ENCODE measurements at places on chromosomes 7 and 10.

- DNase-seq, result no peak
Observed at GRCh38 chr7:33832271-33832721, 73.0 kb upstream of the BMPER start.

DNA sequence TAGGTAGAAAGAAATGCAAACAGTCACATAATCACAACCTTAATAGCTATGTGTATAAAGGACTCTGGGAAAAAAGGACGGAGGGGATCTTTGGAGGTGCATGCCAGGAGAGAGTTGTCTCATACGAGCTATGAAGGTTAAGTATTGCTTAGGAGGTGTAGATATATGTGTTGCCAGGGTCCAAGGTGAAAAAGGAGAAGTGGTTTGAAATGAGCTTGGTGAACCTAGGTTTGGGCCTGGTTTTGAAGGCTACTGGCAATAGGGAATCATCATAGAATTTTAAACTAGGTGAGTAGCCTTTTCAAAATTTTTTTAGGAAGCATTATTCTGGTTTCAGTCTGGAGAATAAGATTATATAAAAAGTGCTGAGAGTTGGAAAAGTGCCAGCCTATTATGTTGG lies 336.8 kb downstream of the AUTS2 start:
- DNase-seq, result no peak

DNA sequence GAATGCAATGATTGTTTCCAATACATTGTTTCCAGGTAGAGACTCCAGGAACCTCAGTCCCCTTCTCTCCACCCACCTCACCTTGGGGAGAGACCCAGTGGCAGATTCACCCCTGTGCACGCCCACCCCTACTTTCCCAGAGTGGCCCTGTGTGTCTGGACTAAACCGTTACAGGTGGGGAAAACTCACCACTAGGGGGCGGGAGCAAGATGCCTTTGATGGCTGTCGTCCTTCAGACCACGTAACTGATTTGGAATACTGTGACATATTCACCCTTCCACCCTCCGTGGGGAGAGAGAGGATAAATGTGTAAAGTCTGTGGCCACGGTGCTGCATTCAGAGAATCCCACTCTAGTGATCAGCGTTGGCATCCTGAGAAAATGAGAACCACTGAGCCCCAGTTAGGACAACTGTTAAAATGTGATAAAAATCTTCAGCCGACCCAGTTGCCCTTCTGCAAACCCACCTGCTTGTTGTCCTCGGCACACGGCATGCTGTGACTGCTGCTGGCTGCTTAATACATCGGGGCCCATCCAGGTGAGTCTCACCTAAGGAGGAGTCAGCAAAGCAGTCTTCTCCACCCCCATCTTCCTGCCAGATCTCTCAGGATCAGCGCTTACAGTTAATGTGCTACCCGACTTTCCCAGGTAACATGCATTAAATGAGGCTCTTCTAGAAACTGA lies 41.5 kb upstream of the NMT2 start:
- peak; percentile 35 for DNase-seq

DNA sequence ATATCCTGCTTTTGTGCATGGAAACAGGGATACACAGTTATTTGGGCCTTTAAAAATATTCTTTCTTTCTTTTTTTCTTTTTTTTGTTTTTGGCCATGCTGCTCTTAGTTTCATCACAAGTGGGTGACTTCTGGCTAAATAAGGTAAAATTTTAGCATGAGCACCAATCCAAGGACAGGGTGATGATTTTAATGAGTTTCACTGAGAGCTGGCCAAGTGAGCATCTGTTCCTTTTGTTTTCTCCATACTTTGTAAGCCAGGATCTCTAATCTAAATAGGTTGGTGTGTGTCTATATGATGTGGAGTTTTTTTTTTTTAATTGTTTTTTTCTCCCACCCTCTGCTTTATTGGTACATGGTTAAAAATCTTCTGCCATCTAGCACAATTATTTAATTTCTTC lies 106.8 kb downstream of the POLL start:
- no peak for DNase-seq

DNA sequence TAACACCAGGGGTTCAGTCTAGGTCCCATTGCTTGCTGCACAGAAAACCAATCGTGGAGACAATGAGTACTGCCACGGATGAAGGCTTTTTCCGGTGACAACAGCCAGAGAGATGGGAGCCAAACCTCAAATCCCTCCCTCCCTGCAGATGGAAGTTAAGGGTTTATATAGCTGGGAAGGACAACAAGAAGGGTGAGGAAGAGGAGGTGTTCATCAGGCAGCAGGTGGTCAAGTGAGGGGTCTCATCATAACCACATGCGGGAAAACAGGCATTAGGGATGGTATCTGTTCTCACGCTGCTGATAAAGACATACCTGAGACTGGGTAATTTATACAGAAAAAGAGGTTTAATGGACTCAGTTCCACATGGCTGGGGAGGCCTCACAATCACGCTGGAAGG lies 91.3 kb downstream of the MKX start:
- no peak for DNase-seq

DNA sequence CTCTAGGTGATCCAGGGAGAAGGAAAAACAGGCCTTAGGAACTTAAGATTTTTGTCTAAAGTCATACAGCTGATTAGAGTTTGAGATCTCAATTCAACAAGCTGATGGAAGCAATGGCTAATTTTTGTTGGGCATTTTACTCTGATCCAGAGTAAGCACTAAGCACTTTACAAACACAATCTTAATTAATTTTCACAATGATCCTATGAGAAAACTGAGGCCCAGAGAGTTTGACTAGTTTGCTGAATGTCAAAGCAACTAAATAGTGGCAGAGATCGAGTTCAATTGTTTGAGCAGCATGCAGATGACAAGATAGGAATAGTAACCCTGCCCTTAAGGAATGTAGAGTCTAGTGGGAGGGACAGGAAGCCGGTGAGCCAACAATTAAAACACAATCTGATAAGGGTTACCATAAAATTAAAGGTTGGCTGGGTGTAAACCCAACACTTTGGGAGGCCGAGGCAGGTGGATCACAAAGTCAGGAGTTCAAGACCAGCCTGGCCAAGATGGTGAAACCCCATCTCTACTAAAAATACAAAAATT lies 13.5 kb upstream of the RPEL1 start:
- DNase-seq, result no peak

GRCh38 chr10:43231523-43232078 lies 35.3 kb downstream of the RASGEF1A start:
- no peak for DNase-seq

DNA sequence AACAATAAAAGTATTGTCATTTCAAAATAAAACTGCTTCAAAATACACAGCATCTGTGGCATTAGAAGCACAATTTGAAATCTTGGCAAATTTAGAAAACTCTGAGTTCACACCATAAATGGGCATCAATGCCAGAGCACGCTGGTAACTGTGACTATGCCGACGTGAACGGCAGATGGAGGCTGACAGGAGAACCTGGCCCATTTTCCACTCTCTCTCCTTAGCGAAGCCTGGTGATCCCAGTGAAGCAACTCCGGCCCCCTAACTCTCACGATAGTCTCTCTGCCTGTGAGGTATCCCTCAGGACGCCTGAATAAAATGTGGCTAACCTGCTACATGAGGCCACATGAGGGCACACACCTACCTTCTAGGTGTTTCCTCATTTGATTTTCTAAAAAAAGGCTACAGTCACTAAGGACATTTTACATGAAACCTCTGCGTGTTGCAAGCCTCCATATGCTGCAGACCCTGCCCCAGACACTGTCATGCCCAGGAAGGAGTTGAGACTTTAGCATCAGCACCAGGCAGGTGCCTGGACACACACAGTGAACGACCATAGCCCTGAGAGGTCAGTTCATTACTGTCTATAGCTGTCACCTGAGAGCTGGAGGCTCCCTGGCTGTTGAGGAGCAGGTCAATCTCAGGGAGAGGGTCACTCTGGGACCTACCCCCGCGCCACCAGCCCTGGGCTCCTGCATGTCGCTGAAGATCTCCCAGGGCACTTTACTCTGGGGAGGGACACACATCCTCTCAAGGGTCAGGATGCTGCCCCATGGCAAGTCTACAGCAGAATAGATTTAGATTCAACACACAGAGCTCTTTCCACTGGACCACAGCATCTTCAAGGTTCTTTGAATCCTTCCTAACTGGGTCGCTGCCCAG lies 62.9 kb upstream of the CAMK2B start:
- DNase-seq, result no peak

DNA sequence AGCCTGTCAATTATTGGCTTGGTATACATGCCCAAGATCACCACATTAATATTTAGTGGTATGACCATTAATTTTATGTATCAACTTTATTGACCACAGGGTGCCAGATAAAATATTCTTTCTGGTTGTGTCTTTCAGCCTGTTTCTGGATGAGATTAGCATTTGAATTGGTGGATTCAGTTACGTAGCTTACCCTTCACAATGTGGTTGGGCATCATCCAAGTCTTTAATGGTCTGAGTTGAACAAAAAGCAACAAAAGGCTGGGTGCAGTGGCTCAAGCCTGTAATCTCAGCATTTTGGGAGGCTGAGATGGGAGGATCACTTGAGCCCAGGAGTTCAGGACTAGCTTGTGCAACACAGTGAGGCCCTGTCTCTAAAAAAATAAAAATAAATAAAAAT lies 702.2 kb upstream of the LRRTM3 start:
- DNase-seq, result no peak

DNA sequence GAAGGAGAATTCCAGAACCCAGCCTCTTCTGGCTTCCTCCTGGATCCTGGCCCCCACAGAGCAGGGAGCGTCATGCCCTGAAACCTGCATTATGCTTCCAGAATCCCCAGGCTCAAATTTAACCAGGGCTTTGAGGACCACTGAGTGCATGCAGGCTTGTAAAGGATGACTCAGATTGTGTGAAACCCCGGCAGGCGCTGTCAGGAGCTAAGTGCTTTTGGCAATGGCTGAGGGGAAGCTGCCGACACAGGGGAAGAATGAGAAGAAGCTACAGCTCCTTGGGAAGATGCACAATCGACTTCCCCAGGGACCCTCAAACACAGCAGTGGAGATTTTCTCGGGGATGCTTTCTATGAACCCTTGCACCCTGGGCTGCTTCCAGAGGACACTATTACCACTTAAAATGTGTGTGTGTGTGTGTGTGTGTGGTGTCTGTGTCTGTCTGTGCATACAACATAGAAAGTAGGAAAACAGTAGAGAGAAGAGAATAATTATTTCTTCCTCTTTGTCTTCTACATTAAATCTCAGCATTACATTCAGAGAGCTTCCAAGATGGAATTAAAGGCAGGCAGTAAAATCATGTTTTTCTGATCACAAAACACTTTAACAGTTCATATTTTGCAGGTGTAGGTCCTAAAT lies 183.5 kb upstream of the INHBA start:
- DNase-seq, result no peak

- DNase-seq, result no peak
Observed at GRCh38 chr7:105972276-105972675, 9.2 kb downstream of the CDHR3 start.

GRCh38 chr10:118958984-118959925 lies 70.3 kb upstream of the NANOS1 start:
- DNase-seq, result no peak

- DNase-seq, result no peak
Observed at GRCh38 chr10:133045556-133046389, 42.0 kb upstream of the ADGRA1 start.

DNA sequence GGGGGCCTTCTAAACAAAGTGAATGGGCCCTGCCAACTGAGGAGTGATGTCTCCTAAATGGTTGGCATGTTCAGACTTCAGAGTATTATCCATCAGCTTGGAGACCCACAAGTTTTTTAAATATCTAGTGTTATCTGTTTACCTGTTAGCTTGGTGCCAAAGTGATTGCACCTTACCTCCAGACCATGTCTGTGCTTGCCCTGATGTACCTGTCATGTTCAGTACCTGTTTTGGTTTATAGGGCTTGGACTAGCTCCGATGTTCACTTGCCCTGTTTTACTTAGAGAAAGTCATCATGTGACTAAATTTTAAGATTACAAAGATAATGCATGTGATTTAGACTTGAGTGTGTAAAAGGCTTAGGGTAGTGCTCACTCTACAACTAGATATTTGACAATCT lies 67.7 kb downstream of the CNNM2 start:
- no peak for DNase-seq

GRCh38 chr7:31419505-31420055 lies 79.1 kb upstream of the NEUROD6 start:
- no peak for DNase-seq

DNA sequence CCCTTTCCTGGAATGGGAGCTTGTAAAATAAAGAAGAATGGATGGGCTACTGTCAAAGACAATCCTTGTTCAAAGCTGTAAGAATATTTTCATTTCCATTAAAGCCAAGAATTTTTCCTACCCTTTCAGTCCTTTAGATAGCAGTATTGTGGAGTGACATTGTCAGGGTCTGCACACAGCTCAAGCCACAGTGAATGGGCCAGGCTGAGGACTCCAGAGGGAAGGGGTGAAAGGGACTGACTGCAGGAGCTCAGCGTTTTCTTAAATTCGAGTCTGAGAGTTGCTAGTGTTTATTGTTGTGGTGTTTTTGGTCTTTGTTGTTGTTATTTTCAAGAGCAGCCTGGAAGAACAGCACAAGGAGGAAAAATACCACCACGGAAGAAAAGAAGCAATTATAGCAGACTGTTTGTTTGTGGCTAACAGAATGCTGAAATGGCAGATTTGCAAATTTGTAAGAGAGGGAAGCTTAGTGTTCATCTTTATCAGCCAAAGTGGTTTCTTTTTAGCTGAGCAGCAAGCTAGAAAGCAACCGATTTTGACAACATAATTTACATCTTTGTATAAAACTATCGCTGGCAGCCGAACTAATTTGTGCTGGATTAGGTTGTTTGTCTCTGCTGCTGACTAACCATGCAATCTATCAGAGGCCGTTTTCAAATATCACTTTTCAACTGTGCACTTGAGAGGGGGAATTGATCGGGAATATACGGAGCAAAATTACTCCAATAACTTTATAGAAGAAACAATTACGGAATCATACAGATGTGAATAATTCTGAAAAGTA lies 192.1 kb downstream of the LRMDA start:
- DNase-seq, result no peak

GRCh38 chr10:12195603-12196506 lies at the start of the genes CDC123 and NUDT5:
Gene CDC123, plus strand, starts transcription at chr10:12196188. Its CDS starts 58 bp downstream, at chr10:12196246.
Gene NUDT5, minus strand, starts transcription at chr10:12195891. Its CDS starts 9,600 bp downstream, at chr10:12186291.
- peak; percentile 60 for DNase-seq

DNA sequence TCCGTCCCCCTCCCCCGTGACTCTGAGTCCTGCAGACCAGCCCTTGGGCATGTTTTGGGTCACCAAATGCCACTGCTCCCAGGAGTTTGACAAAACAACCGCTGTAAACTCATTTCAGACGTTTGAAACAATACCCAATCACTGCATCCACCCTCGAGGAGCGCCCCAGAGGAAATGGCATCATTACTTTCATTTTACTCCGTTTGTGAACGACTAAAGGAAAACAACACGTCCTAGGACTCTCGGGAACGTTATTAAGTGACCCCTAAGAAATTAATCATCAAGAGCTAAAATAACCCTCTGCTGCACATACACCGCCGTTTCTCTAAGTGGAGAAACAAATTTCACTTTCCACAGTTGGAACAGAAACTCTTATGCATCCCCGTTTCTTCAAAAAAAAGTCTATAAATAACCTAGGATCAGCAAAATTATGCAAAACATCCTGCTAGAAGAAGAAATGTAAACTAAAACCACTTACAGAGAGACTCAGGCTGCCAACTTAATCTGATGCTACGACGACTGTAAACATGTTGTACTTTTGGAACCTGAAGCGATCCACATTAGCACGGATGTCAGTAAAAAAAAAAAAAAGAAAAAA lies 109.9 kb upstream of the EFCAB10 start:
- DNase-seq, result no peak

- no peak for DNase-seq
Observed at GRCh38 chr7:132171130-132171576, 405.1 kb downstream of the PLXNA4 start.
